Activated naive CD8-positive, alpha-beta T cell treated with anti-CD3 and anti-CD28 coated beads, Interleukin-2, amount 50 U/mL, for 16 hours (primary cell): ENCODE measurements at places on chromosomes 7 and 10.

- no peak for DNase-seq
Observed at GRCh38 chr7:92880212-92881090, 44.1 kb upstream of the CDK6 start.

GRCh38 chr10:15137636-15138035 is 30.9 kb downstream of the NMT2 start:
- no peak for DNase-seq

- DNase-seq, result no peak
Observed at GRCh38 chr7:36683111-36683510, 41.2 kb downstream of the AOAH start.

- no peak for DNase-seq
Observed at GRCh38 chr10:125964558-125964957, 68.2 kb downstream of the FANK1 start.

GRCh38 chr7:159211540-159212182 is 67.0 kb upstream of the VIPR2 start:
- no peak for DNase-seq

GRCh38 chr10:88111294-88111693 is 247.9 kb downstream of the PTEN start:
- no peak for DNase-seq

GRCh38 chr7:30874656-30875302 is 36.9 kb upstream of the AQP1 start:
- DNase-seq, result no peak

DNA sequence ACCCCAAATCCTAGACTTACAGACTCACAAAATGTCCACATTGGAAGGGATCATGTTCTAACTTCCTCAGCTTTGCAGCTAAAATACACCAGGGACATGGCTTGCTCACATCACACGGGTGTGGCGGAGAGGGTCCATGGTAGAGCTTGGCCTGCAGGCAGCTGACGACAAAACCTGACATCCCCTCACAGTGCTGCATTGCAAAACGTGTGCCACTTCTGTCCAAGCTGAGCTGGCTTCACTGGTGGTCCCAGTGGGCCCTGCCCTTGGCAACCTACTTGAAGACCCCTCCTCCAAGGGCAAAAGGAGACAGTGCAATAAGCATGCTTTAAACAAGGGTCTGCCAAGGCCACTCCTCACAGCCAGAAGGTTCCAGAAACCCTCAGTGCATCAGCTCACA is 21.9 kb downstream of the ANXA11 start:
- DNase-seq, result no peak

DNA sequence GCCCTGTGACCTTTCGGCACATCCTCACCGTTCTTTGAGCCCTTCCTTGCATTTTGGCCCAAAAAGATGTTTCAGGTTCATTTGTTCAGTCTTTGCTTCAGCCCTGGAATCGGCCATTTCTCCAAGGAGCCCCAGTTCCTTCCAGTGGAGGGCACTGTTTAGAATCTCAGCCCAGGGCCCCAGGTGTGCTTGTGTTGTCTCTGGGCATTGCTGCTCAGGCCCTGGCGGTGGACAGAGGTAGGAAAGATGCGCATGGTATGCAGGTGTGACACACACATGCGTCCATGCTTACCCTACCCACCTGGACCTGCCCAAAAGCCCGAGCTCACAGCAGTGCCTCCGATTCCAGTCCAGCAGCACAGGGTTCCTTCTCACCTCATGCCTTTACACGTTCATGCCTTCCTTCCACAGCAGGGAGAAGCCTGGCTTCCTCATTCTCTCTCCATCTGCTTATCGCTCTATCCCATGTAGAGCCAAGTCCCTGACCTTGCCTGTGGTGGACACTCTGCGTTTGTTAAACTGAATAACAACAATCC is 70.6 kb downstream of the LHPP start:
- DNase-seq, result no peak

- no peak for DNase-seq
Observed at GRCh38 chr10:132748545-132749370, 37.2 kb downstream of the NKX6-2 start.

GRCh38 chr10:4427532-4427931 is 398.5 kb upstream of the AKR1E2 start:
- no peak for DNase-seq

- no peak for DNase-seq
Observed at GRCh38 chr7:133662830-133663229, 410.0 kb downstream of the EXOC4 start.

- DNase-seq, result no peak
Observed at GRCh38 chr7:155229548-155230168, 68.0 kb upstream of the INSIG1 start.

GRCh38 chr10:44911081-44911540 is at the start of gene TMEM72:
Gene TMEM72 (plus strand): TSS chr10:44911337. CDS start chr10:44911513, 176 bp downstream.
- DNase-seq, result no peak

GRCh38 chr7:78377532-78377931 is 579.0 kb downstream of the PHTF2 start:
- DNase-seq, result no peak

DNA sequence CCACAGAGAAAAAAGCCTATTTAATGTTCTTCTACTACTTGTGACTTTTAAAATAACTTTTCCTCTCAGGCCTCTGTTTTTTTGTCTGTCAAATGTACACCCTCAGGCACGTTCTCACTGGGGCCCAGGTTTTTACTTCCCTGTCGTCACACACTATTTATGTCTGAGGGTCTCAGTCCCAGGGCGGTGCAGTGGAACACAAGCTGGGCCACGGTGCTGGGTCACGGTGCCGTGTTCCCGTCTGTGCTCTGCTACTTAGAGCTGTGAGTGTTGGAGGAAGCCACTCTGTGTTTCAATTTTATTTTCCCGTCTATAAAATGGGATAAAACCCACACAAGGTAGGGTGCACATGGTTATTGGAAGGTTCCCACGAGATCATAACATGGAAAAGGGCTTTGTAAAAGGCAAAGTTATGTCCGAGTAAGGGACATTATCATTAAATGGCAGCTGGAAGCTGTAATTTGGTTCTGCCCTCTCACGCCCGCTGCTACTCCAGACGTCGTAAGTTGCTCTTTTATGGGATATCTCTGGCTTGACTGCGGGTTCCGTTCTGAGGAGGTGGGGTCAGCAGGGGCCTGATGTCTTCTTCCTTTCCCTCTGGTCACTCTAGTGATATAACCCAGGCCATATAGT is 25.2 kb downstream of the ZNF775 start:
- DNase-seq, result no peak

DNA sequence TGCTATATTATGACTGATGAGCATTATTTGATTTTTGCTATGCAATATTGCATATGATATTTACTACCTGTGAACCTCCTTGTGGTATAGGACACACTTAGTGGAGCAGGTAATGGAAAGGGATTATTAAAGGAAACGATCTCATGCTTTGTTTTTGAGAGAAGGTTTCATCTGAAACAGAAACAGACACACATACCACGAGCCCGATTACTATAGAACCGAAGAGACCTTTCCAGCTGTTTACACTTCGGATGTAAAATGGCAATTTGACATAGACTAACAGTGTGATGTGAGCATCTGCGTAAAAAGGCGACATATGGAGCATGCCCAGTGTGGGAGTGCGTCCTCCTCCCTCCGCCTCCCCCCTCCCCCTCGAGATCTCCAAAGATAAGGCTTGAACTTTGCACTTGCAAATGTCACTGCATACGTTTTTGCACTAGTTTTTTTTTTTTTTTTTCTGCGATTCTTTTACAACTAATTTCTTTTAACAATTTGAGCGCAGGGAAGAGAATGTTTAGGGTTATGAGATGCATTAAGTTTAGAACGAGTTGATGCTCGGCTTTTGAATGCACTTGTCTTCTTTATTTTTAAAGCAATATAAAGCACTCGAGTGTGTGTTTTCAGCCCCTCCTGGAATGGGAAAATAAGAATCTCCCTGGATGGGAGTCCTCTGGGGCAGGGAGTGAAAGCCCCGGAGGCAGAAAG is 251.0 kb downstream of the NSUN6 start:
- DNase-seq, result no peak

- DNase-seq, result no peak
Observed at GRCh38 chr7:104793066-104793465, 220.9 kb upstream of the KMT2E start.

DNA sequence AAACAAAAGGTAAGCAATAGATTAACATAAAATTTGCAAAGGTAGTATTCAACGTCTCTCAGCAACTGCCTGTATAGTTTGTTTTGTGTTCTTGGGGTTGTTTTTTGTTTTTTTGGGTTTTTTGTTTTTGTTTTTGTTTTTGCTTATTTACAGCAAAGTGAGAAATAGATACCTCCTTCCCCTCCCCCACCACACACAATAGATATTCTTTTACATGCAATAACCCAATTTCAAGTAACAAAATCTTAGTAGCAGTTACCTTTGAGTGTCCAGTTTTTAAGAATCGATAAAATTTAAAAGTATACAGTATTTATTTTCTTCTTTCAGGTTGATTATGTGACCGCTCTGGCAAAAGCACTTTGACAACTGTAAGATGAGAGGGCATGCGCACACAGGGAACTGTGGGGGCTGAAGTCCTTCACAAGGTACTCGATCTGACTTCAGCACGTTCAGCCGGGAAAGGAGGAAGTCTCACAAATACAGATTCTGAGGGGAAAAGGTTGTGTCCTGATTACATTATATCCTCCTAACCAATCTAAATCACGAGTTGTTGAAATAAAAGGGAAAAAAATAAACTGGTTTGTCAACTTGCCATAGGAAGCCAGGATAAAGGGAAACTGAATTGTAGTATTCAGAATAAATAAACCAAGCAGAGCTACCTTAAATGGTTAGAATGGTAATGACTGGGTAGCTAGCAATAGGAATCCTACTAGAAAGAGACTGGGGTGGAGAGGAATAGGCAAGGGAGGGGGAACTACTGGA is 47.8 kb downstream of the CPEB3 start:
- peak; percentile 15 for DNase-seq

DNA sequence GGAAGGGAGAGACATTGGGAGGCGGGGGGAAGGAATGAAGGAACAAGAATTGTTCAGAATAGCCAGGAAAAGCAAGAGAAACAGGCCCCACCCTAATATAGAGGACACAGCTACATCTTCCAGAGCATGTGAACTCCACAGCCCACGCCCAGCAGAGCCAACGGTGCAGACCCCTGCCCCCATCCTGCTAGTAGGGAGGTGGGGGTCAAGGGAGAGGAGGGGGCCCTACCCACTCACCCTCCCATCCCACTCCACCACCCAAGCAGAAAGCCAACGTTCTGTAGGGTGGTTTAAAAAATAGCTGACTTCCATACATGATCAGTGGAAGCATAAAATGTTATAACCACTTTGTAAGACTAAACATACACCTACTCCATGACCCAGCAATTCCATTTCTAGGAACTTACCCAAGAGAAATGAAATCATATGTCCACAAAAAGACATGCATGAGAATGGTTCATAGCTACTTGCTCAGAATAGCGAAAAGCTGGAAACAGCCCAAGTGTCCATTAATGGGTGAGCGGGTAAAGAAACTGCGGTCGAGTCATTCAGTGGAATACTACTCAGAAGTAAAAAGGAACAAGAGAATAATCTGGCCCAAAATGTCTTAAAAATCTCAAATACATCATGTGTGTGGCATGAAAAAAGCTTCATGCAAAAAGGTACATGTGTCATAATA is 31.8 kb downstream of the CTBP2 start:
- DNase-seq, result no peak

GRCh38 chr7:26083113-26083512 is 68.9 kb upstream of the NFE2L3 start:
- no peak for DNase-seq

- DNase-seq, result peak; percentile 96
Observed at GRCh38 chr7:604001-604883, 84.6 kb upstream of the PDGFA start.

DNA sequence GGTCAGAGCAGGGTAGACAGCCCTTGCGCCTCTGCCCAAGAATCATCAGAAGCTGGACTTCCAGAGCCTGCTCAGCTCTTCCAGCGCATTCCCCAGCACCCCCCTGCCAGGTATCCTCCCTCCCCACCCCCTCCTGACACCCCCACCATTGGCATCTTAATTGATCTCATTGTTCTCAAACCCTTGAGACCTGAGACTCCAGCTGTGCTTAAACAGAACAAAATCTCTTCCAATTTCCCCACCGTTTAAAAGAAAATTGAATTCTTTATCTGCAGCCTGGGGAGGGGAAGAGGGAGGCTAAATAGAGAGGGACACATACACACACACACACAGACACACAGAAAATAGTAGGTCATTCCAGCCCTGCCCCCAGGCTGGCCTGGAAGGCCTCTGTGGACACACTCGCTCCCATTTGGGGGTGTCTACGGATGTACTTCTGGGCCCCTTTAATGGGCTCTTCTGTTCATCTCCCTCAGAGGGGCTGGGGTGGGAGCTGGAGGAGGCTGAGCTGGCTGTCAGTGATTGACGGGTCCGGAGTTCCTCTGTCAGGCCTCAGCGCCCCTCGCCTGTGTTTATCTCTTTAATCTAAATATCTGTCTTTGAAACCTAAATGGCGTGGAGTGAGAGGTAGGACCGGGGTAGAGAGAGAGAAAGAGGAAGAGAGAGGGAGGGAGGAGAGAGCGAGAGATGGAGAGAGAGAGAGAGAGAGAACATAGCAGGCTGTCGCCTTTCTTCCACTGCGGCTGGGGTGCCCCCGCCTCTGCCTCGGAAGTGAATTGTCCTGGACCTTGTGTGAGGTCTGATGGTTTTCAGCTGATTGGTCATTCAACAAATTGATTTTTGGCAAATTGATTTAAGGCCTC is 61.7 kb downstream of the C10orf105 start:
- no peak for DNase-seq

DNA sequence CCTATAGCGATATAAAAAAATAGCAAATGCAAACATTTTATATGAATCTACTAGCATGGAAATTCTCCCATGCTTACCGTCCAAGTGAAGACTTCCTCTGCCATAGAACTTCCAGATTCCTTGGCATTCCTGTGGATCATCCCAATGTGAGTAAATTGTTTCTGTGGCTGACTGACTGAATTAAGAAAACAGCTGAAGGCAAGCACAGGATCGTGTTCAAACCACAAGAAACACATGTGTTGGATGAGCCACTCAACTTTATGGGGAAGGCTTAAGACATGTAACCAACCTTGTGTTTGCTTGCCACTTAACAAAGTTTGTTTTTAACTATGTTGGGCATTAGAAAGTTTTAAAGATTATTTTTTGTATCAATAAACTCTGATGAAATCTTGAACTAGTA is 2.6 kb upstream of the MYPN start:
- no peak for DNase-seq

- DNase-seq, result no peak
Observed at GRCh38 chr7:143130541-143130940, 1.3 kb upstream of the PIP start.
